ENCODE measurements at places on chromosomes 3 and 15.

DNA sequence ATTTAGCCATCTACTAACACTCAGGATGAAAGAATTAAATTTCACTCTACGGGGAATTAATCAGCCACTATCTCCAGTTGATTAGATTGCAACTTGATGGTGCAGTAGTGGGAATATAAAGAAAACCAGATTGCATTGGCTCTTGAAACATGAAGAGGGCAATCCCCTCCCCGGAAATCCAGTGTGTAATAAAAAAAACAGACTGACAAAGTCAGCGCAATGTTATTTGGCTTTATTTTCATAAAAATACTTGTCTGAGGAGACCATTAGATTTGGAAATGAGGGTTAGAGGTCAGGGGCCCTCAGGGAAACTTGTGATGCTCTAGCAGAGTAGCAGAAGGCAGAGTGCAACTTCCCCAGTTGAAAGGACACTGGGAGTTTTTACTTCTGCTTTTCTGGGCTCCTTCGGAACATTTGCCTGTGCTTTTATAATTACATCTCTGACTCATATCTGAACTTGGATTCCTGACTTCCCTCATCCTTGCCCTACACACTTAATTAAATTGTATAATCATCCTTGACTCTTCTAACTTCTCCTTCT is 326.8 kb downstream of the TUSC7 start:
- no peak for DNase-seq

DNA sequence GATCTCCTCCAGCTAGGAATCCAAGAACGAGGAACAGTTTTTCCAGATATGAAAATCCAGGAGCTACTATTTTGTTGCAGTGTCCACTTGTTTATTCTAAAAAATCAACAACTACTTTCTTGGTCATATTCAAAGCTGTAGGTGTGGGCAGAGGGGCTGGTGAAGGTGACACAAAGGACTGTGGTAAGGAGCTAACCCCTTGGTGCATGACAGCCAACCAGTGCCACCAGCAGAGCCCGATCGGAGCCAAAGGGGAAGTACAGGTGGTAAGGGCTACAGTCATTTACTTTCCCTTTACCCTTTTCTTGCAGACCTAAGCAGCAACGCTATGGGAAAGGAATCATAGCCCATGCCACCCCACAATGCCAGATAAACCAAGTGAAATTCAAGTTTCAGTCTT is 30.7 kb downstream of the PLA1A start:
- no peak for DNase-seq

DNA sequence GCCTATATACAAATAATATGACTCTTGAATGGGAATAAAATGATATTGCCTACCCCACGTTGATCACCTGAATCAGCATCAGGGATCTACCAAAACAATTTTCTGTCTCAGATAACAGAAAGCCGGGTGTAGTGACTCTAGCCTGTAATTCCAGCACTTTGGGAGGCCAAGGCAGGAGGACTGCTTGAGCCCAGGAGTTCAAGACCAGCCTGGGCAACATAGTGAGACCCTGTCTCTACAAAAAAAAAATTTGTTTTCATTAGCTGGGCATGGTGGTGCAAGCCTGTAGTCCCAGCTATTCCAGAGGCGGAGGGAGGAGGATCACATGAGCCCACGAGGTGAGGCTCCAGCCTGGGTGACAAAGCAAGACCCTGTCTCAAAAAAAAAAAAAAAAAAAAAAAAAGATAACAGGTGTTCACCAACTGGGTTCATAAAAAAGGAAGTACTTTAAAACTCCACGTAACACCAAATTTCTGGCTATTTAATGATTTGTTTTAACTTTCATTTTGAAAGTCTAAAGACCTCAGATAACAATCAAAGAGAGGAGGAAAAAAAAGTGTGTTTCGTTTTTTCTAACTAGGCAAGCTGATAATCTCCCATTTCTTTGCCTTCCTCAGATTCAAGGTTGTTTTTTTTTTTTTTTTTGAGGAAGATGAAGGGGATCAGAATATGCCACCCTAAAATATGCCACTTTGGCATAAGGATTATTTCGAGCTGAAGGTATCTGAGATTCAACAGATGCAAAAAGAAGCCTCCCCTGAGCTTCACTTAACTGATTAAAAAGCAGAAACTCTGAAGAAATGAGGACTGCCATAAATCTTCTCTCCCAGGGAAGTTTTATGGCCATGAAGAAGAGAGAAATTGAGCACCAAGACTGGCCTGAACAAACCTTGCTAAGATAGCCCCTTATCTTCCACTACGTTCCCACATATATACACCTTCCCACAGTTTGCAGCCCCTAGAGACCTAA is 44.1 kb downstream of the TRANK1 start:
- no peak for DNase-seq

- no peak for DNase-seq
Measured at GRCh38 chr3:170792471-170792870, 77.5 kb downstream of the RPL22L1 start.

DNA sequence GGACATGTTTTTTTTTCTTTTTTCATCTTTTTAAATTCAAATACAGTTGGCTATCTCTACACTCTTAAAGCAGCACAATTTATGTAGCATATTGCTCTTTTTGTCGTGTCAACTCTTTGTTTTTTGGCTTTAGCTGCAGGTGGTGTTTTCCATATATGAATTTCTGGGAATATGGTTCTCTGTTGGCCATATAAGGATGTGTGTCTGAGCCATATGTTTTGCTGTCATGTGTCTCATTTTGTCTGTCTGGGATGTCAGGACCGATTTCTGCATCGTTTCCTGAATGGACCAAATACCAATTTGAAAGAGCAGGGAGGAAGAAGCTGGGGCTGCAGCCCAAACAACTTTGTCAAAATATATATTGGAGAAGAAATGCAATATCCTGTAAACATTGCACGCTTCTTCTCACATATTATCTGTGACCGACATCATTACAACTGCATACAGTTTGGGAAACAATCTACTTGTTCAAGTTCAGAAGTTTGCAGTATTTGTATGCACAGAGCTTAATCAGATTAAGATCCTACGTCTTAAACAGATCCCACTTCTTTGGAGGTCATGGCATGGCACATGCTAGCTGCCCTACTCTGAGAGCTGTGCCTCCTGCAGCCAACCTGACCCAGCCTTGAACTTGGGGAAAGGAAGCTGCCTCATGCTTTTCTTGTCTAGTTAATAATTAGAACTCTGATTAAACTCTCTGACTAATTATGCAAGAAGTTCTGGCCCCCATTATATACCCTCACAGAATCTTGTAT is 4.0 kb upstream of the SATB1 start:
- DNase-seq, result no peak

- DNase-seq, result no peak
Measured at GRCh38 chr3:52243791-52244628, 1.5 kb upstream of the PPM1M start.

DNA sequence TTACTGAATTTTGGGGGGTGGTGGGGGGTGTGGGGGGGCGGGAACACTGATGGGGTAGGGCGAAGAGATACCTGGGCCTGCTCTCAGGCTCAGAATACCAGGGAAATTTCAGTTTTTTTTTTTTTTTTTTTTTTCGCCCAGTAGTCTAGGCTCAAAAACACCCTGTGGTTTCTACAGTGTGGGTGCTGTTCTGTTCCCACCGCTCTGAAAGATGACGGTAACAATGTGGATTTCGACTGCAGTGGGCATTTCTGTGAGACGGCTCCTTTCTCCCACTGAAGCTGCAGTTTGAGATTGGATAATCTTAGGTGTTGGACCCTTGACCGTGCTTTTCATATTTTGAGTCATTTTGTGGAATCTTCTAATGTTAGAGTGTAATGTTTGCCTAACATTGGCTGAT is 143.8 kb upstream of the RGMA start:
- no peak for DNase-seq

DNA sequence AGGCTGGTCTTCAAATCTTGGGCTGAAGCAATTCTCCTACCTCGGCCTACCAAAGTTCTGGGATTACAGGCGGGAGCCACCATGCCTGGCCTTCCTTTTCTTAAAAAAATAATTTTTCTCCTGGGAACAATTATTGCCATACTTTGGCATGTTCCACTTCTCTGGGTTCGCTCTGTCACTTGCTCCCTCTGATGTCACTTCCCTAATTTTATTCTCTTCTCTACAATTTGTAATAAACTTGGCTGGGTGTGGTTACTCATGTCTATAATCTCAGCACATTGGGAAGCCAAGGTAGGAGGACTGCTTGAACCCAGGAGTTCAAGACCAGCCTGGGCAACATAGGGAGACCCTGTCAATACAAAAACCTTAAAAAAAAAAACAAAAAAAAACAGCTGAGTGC is 6.1 kb upstream of the IMPDH2 start:
- no peak for DNase-seq
